ENCODE measurements at places on chromosomes 4 and X.

DNA sequence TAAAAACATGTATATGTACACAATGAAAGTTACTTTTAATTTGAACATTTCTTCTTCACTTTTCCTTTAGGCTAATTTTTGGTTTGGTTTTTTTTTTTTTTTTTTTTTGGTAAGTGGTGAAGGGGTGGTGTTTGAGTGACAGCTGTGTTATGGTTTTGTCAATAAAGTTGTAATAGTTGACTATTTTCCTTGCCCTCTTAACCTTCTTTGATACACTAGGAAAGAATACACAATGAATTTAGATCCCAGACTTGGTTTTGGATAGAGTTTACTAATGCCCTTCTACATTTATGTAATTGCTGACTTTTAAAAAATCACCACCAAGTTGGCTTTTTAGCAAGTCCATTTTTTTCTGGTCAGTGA is 38.1 kb upstream of the MSMO1 start:
- DNase-seq, result no peak

GRCh38 chr4:47774079-47774478 is 63.8 kb downstream of the CORIN start:
- DNase-seq, result no peak

DNA sequence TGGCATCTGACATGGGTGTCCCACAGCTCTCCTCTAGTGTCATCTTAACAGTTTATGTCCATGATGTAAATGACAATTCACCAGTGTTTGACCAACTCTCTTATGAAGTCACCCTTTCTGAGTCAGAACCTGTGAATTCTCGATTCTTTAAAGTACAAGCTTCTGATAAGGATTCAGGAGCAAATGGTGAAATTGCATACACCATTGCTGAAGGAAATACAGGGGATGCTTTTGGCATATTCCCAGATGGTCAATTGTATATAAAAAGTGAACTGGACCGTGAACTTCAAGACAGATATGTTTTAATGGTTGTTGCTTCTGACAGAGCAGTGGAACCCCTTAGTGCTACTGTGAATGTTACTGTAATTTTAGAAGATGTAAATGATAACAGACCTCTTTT is 4.6 kb downstream of the FAT4 start:
- DNase-seq, result no peak

GRCh38 chr4:56750231-56750630 is 69.1 kb upstream of the HOPX start:
- DNase-seq, result no peak

DNA sequence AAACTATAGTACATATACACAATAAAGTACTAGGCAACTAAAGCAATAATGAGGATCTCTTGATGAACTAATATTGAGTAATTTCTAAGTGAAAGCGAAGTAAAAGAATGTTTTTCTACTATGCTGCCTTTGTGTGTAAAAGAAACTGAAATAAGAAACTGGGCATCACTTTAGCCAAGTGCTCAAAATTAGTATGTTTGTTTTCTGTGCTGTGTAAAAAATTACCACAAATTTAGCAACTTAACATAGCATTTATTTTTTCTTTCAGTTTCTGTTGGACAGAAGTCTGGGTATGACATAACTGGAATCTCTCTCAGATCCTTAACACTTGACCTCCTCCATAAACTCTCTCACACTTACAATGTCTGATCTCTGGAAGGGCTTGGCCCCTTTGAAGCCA is 687.1 kb upstream of the MAGEB2 start:
- no peak for DNase-seq

DNA sequence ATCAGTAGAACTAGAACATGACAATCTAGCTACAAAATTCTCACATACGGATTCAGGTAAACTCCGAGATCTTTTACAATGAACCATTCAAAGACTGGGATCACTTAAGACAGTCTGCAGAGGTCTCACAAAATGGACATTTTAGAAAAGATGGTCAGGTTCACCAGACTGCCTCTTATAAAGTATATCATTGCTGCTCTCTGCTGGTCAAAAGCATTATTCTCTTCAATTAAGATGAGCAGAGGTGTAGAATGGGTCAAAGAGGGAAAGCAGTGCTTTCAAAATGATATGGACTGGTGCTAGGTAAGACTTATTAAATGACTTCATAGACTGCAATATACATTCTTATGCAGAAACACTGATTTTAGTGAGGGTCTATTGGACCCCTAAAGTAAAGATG is 434.7 kb downstream of the PACRGL start:
- peak; percentile 31 for DNase-seq

GRCh38 chrX:142686206-142686605 is 339.5 kb upstream of the SPANXN4 start:
- DNase-seq, result no peak

DNA sequence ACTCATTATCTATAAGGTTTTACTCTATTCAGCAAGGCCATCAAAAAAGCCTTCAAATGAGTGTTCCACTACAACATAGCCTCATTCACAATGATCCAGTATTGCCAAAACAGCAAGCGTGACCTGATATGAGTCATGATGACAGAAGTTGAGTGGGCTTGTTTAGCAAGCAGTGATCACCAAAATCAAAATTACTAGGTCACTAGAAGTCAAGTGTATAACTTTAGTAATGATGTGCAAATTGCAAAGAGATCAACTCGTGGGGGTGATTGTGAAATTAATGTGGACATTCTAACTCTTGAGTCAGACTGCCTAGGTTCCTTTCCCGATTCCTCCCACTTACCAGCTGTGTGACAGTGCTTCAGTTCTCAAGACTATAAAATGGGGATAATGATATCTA is 124.5 kb downstream of the CHM start:
- DNase-seq, result no peak

DNA sequence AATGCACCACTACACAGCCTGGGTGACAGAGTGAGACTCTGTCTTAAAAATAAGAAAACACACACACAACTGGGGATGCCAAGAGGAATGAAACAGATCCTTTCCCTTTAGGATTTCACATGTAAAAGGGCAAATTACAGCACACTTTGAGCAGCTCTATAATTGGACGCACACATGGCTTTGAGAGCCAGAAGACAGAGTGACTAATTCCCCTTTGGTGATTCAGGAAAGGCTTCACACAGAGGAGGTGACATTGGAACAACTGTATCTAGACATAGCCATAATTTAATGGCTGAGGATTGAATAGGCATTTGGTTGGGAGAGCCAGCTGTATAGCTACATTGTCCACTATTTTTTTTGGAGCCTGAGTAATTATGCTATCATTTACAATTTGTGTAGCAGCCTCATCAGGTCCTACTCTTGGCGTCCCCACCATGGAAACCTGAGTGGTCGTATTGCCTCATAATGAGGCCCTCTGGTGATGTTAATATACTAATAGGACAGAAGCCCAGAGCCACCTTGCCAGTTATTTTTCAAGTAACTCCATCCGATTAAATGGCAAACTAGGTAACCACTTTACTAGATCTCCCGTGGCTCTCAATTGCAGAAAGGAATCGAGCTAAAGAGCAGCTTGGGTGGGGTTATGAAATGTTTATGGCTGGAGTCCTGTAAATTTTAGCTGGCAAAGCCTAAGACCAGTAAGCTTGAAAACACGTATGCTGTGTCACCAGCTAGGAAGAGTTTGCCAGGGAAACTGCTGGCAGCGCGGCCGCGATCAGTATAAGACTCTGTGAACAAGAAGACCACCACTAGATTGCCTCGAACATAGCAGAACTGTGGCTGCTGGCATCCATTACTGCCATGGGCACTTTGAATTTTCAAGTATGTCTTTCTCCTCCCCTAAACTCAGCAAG is 8.5 kb upstream of the PPEF1 start:
- no peak for DNase-seq

DNA sequence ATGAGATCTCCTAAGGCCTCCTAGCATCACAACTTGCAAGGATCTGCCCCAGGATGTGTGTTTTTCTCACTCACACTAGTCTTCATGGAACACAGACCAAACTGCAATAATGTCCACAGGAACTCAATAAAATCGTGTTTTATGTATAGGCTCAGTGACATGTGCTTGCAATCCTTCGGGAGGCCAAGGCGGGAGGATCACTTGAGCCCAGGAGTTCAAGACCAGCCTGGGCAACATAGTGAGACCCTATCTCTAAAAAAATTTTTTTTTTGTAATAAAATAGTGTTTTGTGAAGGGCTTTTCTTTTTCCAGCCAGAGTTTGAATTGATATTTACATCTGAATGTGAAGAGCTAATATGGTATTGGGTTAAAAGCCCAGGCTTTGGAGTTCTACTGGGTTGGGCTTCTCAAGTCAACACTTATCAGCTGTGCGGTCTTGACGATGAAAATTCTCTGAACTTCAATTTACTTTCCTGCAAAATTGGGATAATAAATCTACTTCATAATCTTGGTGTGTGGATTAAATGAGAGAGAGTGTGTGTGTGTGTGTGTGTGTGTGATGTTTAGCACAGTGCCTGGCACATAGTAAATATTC is 38.7 kb upstream of the SETD7 start:
- DNase-seq, result no peak

DNA sequence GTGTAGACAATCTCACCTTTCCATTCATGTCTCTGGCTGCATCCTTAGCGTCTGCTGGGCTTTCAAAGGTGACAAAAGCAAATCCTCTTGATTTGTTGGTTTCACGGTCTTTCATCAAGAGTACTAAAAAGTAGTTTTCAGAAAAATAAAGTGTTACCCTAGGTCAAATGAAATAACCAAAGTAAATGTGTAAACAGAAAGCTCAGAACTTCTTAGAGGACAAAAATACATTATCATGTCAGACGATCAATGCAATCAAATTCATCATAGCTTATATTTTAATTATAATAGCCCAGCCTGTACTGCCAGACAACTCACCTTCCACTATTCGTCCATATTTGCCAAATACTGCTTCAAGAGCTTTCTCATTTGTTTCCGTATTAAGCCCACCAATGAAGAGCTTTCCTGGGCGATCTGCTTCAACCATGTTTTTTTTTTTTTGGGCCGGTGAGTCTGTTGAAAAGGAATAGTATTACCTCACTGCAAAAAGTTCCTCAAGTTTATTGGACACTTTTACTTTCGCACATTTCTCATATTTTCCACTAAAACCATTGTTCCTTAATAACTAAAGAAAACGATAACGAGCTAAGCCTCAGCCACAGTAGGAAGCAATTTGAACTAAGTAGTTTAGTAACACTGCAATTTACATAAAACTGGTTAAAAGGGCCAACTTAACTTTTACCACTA is 1.4 kb downstream of the RBMX start:
- peak; percentile 16 for DNase-seq

DNA sequence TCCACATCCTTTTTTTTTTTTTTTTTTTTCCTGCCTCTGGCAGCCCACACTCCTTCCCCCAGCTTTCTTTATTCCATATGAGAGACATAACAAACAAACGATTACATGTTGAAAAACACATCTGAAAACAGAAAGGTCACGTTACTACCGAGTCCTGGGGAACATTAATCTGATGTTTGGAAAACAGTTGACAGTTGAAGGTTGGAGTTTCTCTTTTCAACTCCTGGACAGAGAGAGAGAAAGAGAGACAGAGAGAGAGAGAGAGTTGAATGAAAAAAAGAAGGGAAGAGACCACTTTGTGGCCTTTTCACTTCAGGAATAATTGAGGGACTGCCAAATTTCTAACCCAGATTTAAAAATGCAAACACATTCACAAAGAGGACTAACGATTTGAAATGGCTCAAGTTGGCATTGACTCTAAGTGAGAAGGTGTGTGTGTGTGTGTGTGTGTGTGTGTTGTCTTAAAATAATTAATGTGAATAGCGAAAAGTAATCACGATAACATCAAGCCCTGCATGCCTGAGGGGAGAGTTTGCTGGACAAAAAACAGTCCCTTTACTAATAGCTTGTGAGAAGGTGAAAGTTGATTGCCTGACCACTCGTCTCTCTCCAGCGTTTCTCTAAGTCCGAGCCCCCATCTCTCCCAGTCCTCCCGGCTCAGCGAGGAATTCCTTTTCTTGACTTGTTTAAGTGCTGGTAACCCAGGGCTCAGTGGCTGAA is 67.3 kb downstream of the FBXO8 start:
- no peak for DNase-seq

DNA sequence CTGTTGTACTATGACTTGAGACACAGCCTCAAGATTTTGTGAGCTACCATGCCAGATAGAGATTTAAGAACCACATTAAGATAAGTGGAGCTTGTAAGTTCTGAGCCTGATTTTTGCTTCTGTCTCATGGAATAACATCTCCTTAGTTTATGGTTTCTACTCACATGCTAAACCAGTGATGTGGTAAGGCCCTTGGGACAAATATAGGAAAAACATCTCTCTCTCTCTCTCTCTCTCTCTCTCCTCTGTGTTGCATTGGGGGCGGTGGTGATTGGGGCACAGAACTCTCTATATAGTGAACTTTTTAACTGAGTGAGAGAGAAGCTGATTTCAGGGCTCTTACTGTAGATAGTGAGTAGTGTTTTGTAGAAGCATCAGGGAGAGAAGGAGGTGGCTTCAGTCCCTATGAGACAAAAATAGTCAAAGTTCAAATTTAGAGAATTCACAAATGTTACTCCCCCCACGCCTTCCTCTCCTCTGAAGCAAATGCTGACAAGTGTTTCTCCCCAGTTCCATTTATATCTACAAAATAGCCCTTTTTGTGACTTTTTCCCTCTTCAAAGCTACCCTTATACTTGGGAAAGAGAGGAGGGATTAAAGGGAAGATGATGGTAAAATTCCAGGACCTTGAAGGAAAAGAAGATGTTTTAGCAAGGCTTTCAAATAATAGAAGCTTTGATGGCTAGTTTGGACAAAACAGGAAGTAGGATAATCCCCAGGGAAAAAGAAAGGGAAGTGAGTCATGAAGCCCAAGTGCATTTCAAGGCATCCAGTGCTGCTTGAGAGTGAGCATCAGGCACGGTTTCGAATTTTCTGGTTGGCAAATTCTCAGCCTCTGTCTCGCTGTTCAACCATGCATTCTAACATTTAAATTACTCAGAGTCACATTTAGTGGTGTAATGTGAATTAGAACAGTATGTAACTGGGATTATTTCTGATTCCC is 134.3 kb upstream of the AP1S2 start:
- DNase-seq, result no peak

- peak; percentile 18 for DNase-seq
Measured at GRCh38 chr4:165325732-165326512, 1.5 kb upstream of the MSMO1 start.

GRCh38 chr4:86810847-86811246 is 38.3 kb downstream of the SLC10A6 start:
- no peak for DNase-seq

GRCh38 chrX:27976284-27976683 is 5.0 kb downstream of the DCAF8L1 start:
- no peak for DNase-seq

- DNase-seq, result no peak
Measured at GRCh38 chr4:113823291-113823659, 61.7 kb upstream of the CAMK2D start.

- DNase-seq, result no peak
Measured at GRCh38 chr4:53935780-53936179, 128.6 kb downstream of the CHIC2 start.

GRCh38 chrX:96611619-96612362 is 72.9 kb upstream of the DIAPH2 start:
- no peak for DNase-seq

- DNase-seq, result no peak
Measured at GRCh38 chrX:15483891-15484290, 9.2 kb downstream of the PIR start.

- no peak for DNase-seq
Measured at GRCh38 chrX:100395781-100396180, 14.3 kb downstream of the PCDH19 start.

Data from CD4-positive, alpha-beta T cell treated with Interleukin-2 at 100 ng/mL for 4 hours (primary cell).